ENCODE measurements at places on chromosomes 12 and 14. TPM values are rescaled to one million over a fixed set of nuclear protein-coding genes. Genes with fewer than 3 reads are reported as not detected.
A peak's percentile ranks its signal among the peaks of the same experiment; 100 is the strongest.

GRCh38 chr12:32032205-32032810 is 73.1 kb downstream of the RESF1 start:
- no peak for DNase-seq

DNA sequence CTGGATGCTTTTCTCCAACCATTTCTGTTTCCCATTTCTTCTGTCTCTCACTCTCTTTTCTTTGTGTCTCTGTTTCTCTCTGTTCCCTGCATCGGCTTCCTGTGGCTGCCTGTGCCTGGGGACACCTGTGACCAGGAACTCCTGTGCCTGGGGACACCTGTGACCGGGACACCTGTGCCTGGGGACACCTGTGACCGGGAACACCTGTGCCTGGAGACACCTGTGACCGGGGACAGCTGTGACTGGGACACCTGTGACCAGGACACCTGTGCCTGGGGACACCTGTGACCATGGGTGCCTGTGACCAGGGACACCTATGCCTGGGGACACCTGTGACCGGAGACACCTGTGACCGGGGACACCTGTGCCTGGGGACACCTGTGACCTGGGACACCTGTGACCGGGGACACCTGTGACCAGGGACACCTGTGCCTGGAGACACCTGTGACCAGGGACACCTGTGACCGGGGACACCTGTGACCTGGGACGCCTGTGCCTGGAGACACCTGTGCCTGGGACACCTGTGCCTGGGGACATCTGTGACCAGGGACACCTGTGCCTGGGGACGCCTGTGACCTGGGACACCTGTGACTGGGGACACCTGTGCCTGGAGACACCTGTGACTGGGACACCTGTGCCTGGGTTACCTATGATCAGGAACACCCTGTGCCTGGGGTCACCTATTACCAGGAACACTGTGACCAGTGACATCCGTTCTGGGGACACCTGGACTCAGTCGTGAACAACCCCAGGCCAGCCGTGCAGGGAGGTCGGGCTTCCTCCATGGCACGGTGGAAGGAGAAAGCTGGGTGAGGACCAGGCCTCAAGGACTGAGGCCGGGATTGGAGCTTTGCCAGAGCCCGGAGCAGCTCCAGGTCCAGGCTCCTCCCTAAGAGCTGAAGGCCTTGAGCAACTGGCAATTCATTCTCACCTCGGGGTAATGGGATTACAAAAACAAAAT is 23.4 kb upstream of the FBRSL1 start:
- no peak for DNase-seq

DNA sequence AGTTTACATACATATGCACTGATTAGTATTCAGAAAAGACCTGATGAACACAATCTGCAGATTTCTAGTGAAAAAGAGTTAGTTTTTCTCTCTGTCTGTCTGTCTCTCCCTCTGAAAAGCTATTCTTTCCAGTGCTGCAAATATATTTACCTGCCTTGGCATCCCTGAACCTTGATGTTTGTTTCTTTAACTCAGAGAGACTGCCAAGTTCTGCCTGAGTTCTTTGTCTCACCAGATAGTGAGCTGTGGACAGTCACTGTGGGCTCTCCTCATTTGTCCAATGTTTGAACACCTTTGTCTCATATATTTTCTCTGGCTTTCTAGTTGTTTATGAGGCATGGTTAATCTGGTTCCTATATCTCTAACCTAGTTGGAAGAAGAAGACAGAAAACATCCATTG is 250.4 kb downstream of the SOX5 start:
- no peak for DNase-seq

GRCh38 chr12:73863546-73863945 is 674.1 kb upstream of the ATXN7L3B start:
- DNase-seq = no peak

DNA sequence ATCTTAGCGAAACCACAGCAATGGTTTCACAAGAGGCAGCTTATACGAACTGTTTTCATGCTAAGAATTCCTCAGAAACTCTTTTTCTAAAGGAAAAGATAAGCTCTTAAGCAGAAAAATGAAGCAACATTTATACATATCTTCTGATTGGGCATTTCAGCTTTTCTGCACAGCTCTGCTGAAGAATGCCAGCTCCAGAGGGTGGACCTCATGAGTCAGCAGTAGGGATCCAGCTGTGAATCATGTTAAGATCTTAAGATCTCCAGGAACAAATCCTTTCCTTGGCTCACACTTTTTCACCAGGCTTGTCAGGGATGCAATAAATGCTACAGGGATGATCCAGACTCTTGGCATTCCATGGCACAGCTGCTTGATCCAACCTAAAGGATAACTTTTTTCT is 477.1 kb upstream of the CCDC196 start:
- DNase-seq = no peak

DNA sequence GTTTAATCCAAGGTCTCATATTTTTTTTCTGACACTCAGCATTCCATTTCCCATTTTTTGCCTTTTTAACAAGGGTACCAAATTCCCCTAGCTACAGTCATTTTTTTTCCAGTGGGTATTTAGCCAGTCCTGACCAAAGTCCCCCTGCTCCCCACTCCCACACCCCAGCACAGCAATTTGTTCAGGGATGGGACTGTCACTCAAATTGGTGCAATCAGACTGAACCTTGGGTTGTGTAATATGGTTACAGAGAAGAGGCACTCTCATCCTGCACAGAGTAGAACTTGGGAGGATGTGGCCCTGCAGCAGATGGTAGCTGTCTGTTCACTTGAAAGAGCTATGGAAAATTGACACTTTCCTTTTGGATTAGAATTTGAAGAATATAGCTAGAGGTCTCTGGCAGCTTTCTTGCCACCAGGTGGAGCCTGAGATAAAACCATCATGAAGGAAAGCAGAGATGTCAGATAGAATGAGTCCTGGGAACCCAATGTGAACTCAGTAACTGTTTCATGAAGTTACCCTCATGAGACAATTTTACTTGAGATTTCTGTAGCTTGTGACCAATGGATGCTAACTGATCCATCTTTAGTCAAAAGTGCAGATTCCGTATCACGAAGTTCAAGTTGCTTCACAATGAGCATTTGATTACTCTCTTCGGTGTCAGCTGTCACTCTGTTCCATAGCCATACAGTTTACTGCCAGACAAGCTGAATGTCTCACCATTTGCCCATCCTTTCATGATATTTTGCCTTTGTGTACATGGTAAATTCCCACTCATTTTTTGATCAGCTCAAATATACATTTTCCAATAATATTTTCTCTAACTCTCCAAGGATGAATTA is 394.0 kb upstream of the SYT1 start:
- DNase-seq = peak; percentile 27

- DNase-seq = peak; percentile 37
Measured at GRCh38 chr12:43758247-43758727, 303 bp downstream of the PUS7L start.

DNA sequence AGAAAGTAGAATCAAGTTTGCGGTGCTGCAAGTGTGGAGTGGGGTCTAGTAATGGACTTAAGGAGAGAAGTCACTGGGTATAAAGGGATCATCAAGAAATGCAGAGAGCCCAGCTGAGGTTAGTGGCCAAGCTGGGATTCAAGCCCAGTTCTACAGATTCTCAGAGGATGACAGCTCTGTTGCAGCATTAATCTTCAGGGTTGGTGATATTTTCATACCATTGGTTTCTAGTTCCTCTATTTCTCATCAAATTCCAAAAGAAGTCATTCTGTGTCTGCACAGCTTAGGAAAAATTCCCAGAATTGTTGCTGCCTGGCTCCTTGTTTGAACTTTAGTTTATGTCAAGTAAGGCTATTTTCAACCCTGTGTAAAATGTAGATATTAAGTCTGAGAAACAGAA is 169.5 kb upstream of the NTF3 start:
- no peak for DNase-seq

CBLN3 gene
- polyA plus RNA-seq = 0.74 TPM

LRRIQ1 gene
- not detected for polyA plus RNA-seq

SERPINA12 gene
- polyA plus RNA-seq = 0.08 TPM

All from HepG2 (cell line).